ENCODE measurements at places on chromosomes 7 and 10.
A peak's percentile ranks its signal among the peaks of the same experiment; 100 is the strongest.

- H3K4me3 ChIP-seq, result no peak overlapping the region
- DNase-seq, result no peak
- no peaks in the 10 kb centered on the region for H3K4me1 ChIP-seq
- no peak overlapping the region for H3K27ac ChIP-seq
- H3K36me3 ChIP-seq, result no peaks in the 10 kb centered on the region
These were observed 153.6 kb downstream of the TMEM178B start for GRCh38 chr7:141227454-141227853.

DNA sequence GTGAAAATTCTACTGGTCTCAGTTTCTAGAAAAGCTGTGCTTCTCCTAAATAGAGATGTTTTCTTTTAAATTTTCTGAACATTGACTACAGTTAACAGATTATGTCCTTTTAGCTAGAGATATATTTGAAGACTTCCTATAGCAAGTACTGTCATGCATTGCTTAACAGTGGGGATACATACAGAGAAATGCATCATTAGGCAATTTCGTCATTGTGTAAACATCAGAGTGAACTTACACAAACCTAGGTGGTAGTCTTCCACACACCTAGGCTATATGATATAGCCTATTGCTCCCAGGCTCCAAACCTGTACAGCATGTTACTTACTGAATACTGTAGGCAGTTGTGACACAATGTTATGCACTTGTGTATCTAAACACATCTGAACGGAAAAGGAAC lies 28.5 kb downstream of the PIK3CG start:
- H3K27ac ChIP-seq, result no peak overlapping the region
- H3K27me3 ChIP-seq, result no peaks in the 10 kb centered on the region
- DNase-seq, result no peak
- H3K36me3 ChIP-seq, result peaks cover 60% of the 10 kb centered on the region

GRCh38 chr7:116315293-116315692 lies 105.0 kb downstream of the TES start:
- no peaks in the 10 kb centered on the region for H3K36me3 ChIP-seq
- no peak overlapping the region for H3K27ac ChIP-seq
- no peak for DNase-seq
- no peak overlapping the region for H3K4me3 ChIP-seq

GRCh38 chr7:157389951-157390730 lies 53.3 kb downstream of the DNAJB6 start:
- peak overlapping the region; percentile 82 for H3K27ac ChIP-seq
- peak overlapping the region; percentile 77 for H3K4me3 ChIP-seq
- peak; percentile 46 for DNase-seq
- peaks cover 24% of the 10 kb centered on the region for H3K36me3 ChIP-seq
- H3K4me1 ChIP-seq, result peaks cover 33% of the 10 kb centered on the region

GRCh38 chr7:83837683-83838082 lies 188.7 kb upstream of the SEMA3E start:
- no peaks in the 10 kb centered on the region for H3K4me1 ChIP-seq
- no peaks in the 10 kb centered on the region for H3K27me3 ChIP-seq
- H3K27ac ChIP-seq, result no peak overlapping the region
- H3K36me3 ChIP-seq, result no peaks in the 10 kb centered on the region
- no peak overlapping the region for H3K4me3 ChIP-seq

DNA sequence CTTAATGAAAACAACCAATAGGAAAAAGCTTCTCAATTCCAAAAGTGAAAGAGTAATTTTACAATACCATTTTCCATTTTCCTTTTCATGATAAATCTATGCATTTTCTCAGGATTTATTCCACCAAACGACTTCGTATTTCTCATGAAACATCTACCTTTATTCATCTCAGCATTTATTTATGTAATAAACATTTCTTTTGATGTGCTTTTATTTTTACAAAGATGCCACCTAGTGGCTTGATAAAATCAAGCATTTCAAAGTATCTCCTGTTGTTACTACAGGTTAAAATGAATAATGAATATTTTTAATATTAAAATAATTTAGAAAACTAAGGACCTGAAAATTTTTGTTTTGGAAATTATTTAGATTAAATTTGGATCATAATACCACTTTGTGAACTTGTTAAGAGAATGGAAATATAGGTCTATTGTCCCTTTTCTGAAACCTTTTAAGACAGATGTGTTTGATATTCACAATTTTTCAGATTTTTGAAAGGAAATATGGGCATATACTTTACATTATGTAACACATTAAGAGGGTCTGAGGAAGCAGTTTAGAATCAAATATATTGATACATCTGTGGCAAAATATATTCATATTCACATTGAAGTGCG lies 2.7 kb upstream of the IQUB start:
- H3K27ac ChIP-seq, result no peak overlapping the region
- no peak overlapping the region for H3K4me3 ChIP-seq
- peaks cover 2% of the 10 kb centered on the region for H3K36me3 ChIP-seq
- no peak for DNase-seq

- no peak for DNase-seq
- H3K4me1 ChIP-seq, result no peaks in the 10 kb centered on the region
- no peak within 1 kb of the TSS for H3K27ac ChIP-seq
- H3K36me3 ChIP-seq, result no peaks in the 10 kb centered on the region
- H3K4me3 ChIP-seq, result no peak within 1 kb of the TSS
These were observed at the start of gene ADCYAP1R1 for GRCh38 chr7:31051598-31052486. ADCYAP1R1 (plus strand) TSS chr7:31052308; CDS start chr7:31063265, 10,957 bp downstream.
